ENCODE measurements at places on chromosomes 4 and X. TPM values are rescaled to one million over a fixed set of nuclear protein-coding genes. Genes with fewer than 3 reads are reported as not detected.

Gene DCX
- total RNA-seq = not detected

Gene TMEM129
- total RNA-seq = 59.0 TPM

Gene LRRC66
- total RNA-seq = 0.38 TPM

Gene PRRG1
- 21.8 TPM for total RNA-seq

Gene RAB9B
- 0.50 TPM for total RNA-seq

Gene CLDN22
- not detected for total RNA-seq

- DNase-seq = no peak
Observed at GRCh38 chrX:12137951-12138360, 317 bp upstream of the FRMPD4 start.

GRCh38 chr4:124641715-124642381 lies 70.7 kb downstream of the ANKRD50 start:
- DNase-seq = no peak

- DNase-seq = no peak
Observed at GRCh38 chr4:85498068-85498733, 23.3 kb downstream of the ARHGAP24 start.

DNA sequence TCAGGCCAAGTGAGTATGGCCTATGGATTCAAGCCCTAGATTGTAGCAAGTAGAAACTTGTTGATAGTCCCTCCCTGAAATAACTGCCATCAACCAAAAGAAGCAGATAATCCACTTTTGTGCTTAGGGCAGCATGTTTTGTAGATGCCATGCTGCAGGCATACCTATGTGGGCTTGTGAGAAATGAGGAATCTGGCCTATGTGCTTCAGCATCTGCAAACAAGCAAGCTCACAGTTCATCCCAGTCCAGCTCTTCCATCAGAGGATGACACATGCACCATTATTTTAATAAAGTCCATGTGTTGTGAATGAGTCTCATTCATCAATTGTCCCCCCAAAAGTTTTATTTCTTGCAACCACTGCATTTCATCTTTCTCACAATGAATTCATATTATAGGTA lies 421.9 kb upstream of the DIPK2B start:
- DNase-seq = no peak

DNA sequence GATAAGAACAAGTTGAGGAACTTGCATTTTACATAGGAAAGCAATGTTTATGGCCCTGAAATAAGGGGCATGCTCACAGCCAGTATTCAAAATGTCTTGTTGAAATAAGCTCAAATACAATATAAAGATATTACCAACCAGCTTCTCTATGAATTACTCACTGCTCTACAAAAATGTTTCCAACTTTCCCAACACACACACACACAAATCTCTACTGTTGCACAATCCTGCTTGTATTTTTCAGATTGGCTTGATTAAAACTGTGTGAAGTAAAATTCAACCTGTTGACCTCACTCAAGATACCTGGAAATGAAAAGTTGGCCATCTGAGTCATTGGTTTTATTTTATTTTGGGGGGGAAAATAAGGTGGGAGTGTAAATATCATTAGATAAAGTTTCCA lies 128.6 kb downstream of the CHIC2 start:
- no peak for DNase-seq
